ENCODE measurements at places on chromosomes 13 and 19.

GRCh38 chr13:50494138-50494537, 349.4 kb downstream of the DLEU7 start:
- no peak for DNase-seq

DNA sequence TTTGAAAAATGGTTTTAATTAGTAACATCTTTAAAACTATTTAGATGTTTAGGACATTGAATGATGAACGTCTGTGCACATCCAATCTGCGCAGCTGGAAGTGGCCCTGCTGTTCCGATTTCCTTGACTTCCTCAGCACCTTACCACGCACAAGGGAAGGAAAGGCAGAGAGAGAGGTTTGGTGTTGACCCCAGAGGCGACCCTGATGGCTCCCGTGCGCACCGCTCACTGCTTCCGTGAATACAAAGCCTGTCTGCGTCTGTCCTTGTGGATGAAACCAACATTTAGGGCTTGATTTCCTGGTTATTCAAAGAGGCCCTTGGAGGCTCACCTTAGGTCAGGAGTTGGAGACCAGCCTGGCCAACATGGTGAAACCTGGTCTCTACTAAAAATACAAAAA, 8.5 kb downstream of the MCF2L start:
- no peak for DNase-seq

DNA sequence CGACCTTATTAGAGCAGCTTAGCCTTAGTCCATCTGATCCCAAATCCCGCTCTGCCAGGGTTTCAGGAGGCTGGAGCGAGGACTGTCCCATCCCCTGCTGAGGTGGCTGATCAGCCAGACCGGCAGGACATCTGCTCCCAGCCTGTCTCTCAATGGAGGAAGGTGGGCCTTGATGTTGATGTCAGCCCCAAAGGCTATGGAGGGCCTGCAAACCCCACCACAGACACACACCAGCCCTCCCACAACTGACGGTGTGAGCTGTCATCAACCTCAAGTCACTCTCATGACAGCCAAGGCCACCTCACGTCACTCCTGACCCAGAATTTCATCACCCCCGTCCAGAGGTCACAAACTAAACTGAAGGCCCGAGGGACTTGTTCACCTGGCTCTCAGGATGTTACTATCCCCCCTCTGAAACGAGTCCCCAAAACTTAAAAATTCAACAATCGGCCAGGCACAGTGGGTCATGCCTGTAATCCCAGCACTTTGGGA, 25.5 kb downstream of the RHPN2 start:
- DNase-seq, result no peak

DNA sequence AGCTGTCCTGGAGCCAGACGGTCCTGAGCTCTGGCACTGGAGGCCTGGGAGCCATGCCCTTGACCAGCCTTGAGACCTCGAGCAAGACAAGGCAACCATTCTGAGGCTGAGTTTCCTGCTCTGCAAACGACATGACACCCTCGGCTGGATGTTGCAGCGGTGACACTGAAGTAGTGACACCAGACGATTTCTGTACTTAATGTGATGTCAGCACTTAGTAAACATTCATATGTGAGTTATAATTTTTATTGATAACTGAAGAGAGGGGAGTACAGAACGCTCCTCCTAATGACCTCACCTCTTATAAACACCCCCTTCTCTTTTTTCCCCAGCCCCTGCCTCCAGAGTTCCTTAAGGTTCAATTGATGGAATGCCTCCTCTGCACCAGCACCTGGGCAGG, 5.8 kb downstream of the NDUFA3 start:
- DNase-seq, result no peak

DNA sequence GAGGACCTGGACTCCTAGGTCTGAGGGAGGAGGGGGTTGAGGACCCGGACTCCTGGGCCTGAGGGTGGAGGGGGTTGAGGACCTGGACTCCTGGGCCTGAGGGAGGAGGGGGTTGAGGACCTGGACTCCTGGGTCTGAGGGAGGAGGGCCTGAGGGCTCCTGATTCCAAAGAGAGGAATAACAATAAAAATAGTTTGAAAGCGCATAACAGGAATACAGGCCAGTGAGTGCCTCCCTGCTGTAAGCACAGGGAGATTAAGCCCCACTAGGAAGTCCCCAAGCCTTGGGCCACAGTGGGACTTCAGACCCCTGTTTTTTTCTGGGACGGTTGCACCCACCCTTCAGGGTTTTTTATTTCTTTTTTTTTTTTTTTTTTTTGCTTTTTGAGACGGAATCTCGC, 1.2 kb upstream of the SBK2 start:
- DNase-seq, result no peak

- DNase-seq, result no peak
These were observed 82.9 kb upstream of the POSTN start for GRCh38 chr13:37681281-37682032.

GRCh38 chr13:48159826-48160225, 64.9 kb upstream of the MED4 start:
- no peak for DNase-seq
